Progenitor cell of endocrine pancreas (in vitro differentiated cells): ENCODE measurements at places on chromosomes 5 and 9. TPM values are rescaled to one million over a fixed set of nuclear protein-coding genes. Genes with fewer than 3 reads are reported as not detected.

DNA sequence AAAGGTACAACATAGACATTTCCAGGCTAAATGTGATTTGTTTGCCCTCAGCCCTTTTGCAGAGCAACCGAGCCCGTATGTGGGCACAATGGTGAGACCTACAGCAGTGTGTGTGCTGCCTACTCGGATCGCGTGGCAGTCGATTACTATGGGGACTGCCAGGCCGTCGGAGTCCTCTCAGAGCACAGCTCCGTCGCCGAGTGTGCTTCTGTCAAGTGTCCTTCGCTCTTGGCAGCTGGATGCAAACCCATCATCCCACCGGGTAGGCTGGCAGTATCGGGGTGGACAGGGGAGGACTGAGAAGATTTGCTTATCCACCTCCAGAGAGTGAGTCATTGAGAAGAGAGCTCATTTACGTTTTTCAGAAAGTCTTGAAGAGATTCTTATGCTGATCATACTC is 17.8 kb upstream of the GLIPR2 start:
- no peak overlapping the region for H3K4me3 ChIP-seq
- no peak for DNase-seq
- H3K27ac ChIP-seq = peak overlapping the region; percentile 68

DNA sequence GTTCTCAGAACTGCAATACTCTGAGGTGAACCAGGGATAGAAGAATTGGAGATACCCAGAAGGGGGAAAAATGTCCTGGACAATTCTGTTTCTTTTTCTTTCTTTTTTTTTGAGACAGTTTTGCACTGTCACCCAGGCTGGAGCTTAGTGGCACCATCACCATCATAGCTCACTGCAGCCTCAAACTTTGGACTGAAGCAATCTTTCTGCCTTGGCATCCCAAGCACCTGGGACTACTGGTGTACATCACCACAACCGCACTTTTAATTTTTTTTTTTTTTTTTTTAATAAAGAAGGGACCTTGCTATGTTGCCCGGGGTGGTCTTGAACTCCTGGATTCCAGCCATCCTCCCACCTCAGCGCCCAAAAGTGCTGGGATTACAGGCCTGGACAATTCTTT is 1.9 kb downstream of the EMB start:
- H3K4me3 ChIP-seq = no peak overlapping the region
- no peaks in the 10 kb centered on the region for H3K27me3 ChIP-seq
- peaks cover 9% of the 10 kb centered on the region for H3K4me1 ChIP-seq
- no peaks in the 10 kb centered on the region for H3K36me3 ChIP-seq
- H3K27ac ChIP-seq = no peak overlapping the region
- DNase-seq = no peak

- H3K27me3 ChIP-seq = no peaks in the 10 kb centered on the region
- no peak overlapping the region for H3K4me3 ChIP-seq
- H3K36me3 ChIP-seq = no peaks in the 10 kb centered on the region
- no peak overlapping the region for H3K27ac ChIP-seq
- no peak for DNase-seq
Measured at GRCh38 chr9:72465593-72465984, 55.8 kb upstream of the TMC1 start.

GRCh38 chr9:124652203-124652602 is 118.9 kb downstream of the NR6A1 start:
- H3K4me3 ChIP-seq = no peak overlapping the region
- no peak for DNase-seq
- no peak overlapping the region for H3K27ac ChIP-seq
- no peaks in the 10 kb centered on the region for H3K36me3 ChIP-seq
- H3K4me1 ChIP-seq = peaks cover 13% of the 10 kb centered on the region
- H3K27me3 ChIP-seq = no peaks in the 10 kb centered on the region

DNA sequence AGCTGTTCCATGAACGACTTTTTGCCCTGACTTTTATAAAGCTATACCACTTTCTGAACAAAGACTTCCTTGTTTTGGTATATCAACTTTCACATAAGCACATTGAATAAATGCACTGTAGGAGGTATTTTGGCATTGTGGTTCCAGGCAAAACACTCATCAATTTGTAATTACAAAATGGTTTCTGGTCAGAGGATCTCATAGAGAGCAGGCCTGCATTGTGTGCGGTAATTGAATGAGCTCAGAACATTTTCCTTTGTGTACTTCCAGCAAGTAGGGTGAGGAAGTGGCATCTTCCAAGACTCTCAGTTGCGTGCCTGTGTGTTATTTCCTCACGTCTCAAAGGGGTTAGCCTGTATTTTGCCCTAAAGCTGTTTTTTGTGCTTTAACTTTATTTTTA is 89.2 kb downstream of the PDE6A start:
- H3K4me3 ChIP-seq = no peak overlapping the region
- peaks cover 7% of the 10 kb centered on the region for H3K27me3 ChIP-seq
- DNase-seq = no peak
- H3K27ac ChIP-seq = no peak overlapping the region

The SLC27A6 gene
- 1.5 and 2.1 TPM in 2 replicates for total RNA-seq

The OMD gene
- total RNA-seq = not detected in 2 replicates

DNA sequence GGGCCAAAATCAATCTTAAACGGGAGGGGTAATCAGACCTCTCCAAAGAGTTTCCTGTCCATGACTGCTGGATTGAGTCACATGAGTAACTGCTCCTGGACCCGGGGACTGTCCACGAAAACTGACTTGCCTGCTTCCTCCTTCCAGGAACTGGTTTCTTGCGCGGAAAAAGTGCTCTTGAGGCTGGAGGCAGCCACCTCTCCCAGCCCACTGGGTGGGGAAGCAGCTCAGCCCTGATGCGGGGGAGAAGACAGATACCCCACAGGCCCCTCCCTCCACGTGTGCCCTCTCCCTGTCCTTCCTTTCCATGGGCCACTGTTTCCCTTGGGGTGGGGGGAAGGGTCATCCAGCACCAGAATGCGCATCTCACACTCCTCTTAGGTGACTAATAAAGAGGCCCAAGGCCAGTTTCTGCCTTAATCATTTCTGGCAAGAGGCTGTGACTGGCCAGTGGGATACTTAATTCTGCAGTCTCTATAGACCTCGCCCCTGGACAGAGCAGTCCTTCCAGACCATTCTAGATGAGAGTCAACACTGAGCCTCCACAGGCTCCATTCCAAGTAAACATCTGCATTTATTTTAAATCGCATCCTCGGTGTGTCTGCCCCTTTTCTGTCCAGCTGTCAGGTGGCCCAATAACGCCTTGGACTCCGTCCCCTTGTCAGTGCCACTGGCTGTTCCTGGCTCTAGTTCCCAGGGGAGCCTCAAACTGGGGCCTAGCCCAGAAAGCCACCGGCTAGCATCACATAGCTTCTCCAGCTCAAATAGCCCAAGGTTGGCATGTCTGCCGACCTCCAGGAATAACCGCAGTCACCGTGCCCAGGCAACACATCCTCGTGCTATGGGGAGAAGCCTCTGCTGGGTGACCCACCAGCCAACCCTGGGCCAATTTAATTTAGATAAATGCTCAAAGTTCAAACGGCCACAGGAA is 12.0 kb downstream of the REXO4 start:
- H3K36me3 ChIP-seq = peaks cover 18% of the 10 kb centered on the region
- H3K4me1 ChIP-seq = no peaks in the 10 kb centered on the region
- no peak overlapping the region for H3K27ac ChIP-seq

GRCh38 chr5:90294604-90295003 is 115.0 kb downstream of the CETN3 start:
- H3K4me1 ChIP-seq = peaks cover 34% of the 10 kb centered on the region
- H3K36me3 ChIP-seq = peaks cover 6% of the 10 kb centered on the region
- DNase-seq = no peak
- no peaks in the 10 kb centered on the region for H3K27me3 ChIP-seq

The GLRA1 gene
- total RNA-seq = not detected in 2 replicates

The EPB41L4A gene
- total RNA-seq = 34.2 and 37.7 TPM in 2 replicates

The HMGCS1 gene
- 170 and 196 TPM in 2 replicates for total RNA-seq

DNA sequence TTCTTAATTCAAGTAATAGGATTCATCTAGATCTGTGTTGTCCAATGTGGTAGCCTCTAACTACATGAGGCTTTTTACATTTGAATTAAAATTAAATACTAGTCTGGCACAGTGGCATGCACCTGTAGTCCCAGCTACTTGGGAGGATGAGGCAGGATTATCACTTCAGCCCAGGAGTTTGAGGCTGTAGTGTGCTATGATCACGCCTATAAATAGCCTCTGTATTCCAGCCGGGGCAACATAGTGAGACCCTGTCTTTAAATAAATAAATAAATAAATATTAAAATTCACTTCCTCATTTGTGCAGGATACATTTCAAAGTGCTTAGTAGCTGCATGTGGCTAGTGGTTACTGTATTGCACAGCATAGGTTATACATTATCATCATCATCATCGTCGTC is 91.8 kb downstream of the UBE2R2 start:
- H3K4me1 ChIP-seq = peaks cover 3% of the 10 kb centered on the region
- H3K27me3 ChIP-seq = no peaks in the 10 kb centered on the region
- H3K36me3 ChIP-seq = peaks cover 18% of the 10 kb centered on the region

GRCh38 chr5:67453111-67453905 is 256.7 kb upstream of the CD180 start:
- H3K4me1 ChIP-seq = peaks cover 5% of the 10 kb centered on the region
- H3K36me3 ChIP-seq = no peaks in the 10 kb centered on the region
- H3K4me3 ChIP-seq = no peak overlapping the region
- no peak for DNase-seq

GRCh38 chr5:91816681-91817080 is 433.6 kb upstream of the ARRDC3 start:
- no peak overlapping the region for H3K4me3 ChIP-seq
- H3K4me1 ChIP-seq = no peaks in the 10 kb centered on the region
- DNase-seq = no peak
- no peaks in the 10 kb centered on the region for H3K27me3 ChIP-seq
- no peak overlapping the region for H3K27ac ChIP-seq

GRCh38 chr9:116275418-116276195 is 122.0 kb downstream of the PAPPA start:
- peaks cover 6% of the 10 kb centered on the region for H3K4me1 ChIP-seq
- H3K27ac ChIP-seq = no peak overlapping the region
- peaks cover 65% of the 10 kb centered on the region for H3K27me3 ChIP-seq
- H3K36me3 ChIP-seq = no peaks in the 10 kb centered on the region

The TMEM174 gene
- not detected in 2 replicates for total RNA-seq

DNA sequence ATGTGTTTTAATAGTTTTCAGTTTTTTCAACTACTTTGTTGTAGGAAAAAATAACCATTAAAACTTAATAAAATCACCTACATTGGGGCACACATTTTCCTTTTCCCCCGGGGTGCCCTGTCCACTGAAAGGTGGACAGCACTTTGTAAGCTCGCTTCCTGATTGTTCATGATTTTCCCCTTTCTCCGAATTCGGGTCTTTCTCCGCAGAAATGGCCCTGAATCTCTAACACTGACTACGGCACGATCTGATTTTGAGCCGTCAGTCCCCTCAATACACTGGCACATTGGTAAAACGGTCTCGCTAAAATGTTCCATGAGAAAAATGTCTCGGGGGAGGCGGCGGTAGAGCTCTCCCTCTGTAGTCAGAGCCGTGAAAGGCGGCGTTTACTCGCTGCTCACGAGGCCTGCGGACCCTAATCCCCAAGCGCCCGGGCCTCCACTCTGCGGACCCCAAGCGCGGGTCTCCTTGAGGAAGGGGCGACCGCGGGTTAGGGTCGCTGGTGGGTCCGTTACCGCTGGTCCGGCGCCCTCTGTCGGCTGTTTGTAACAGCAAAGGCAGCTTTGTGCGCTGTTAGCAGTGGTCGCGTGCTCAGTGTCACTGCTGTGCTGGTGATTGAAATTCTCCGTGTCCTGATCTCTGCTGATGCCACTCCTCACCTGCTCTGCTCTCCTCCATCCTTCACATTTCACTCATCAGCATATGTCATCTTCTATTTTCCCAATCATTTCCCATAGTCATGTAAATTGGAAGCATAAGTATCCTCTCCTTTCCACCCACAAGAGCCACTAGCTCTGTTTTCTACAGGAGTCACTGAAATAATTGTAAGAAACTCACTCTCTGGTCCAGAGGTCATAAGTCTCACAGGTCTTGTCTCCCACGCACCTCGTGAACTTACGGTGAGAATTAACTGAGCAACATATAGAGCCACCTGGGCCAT is 10.8 kb upstream of the IFNA2 start:
- peak; percentile 68 for DNase-seq
- H3K27ac ChIP-seq = peak overlapping the region; percentile 3
- peaks cover 1% of the 10 kb centered on the region for H3K4me1 ChIP-seq
- H3K4me3 ChIP-seq = peak overlapping the region; percentile 66
- H3K27me3 ChIP-seq = peaks cover 61% of the 10 kb centered on the region
- no peaks in the 10 kb centered on the region for H3K36me3 ChIP-seq

The SNAPC3 gene
- 47.3 and 47.6 TPM in 2 replicates for total RNA-seq

DNA sequence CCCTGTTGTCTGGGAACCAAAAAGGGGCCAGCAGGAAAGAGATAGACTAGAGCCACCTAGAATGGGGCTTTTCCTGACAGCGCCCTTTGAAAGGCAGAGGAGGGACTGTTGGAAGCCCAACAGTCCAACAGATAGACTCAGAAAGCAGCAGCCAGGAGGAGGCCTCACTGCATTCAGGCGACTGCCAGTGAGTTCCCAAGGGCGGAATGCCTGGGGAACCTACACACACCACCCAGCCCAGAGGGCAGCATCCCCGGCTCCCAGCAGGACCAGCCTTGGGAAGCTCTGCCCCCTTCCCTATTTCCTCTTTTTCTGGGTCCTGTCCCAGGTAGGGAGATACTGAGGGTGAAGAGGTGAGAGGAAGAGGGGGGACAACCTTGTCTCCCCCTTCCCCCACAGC is 192.4 kb upstream of the KLF4 start:
- peaks cover 63% of the 10 kb centered on the region for H3K27me3 ChIP-seq
- H3K27ac ChIP-seq = no peak overlapping the region
- DNase-seq = no peak
- H3K4me3 ChIP-seq = no peak overlapping the region

DNA sequence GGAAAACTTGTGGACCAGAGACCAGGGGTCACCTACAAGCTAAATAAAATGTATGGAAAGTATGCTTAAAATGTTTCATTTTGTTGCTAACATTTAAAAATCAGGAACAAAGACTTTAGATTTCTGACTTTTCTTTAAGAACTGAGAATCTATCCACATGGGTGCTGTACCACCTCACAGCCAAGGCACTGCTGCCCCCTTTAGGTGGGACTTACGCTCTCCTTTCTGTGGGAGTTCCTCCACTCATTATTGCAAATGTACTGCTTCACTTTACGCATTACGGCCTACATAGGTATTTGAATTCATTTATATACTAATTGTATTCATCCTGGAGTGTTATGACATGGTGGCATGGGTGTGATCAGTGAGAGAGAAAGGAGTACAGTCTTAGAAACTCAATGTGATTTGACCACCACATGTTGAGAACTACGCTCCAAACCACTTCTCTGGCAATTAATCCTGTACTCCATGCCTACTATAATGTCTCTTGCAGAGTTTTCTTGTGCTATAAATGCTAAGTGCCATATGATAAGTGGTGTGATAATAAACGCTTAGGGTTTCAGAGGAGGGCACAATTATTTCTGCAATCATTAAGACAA is 24.7 kb upstream of the CETN3 start:
- H3K4me1 ChIP-seq = peaks cover 7% of the 10 kb centered on the region
- peak; percentile 30 for DNase-seq
- no peak overlapping the region for H3K4me3 ChIP-seq
- no peaks in the 10 kb centered on the region for H3K36me3 ChIP-seq
- H3K27me3 ChIP-seq = peaks cover 6% of the 10 kb centered on the region
- no peak overlapping the region for H3K27ac ChIP-seq
